ENCODE measurements at places on chromosomes 12 and 14.

GRCh38 chr12:101854747-101855146, 22.6 kb upstream of the DRAM1 start:
- DNase-seq: no peak

- DNase-seq: no peak
These were observed 1126.1 kb downstream of the TMEM121 start for GRCh38 chr14:106652494-106652893.

DNA sequence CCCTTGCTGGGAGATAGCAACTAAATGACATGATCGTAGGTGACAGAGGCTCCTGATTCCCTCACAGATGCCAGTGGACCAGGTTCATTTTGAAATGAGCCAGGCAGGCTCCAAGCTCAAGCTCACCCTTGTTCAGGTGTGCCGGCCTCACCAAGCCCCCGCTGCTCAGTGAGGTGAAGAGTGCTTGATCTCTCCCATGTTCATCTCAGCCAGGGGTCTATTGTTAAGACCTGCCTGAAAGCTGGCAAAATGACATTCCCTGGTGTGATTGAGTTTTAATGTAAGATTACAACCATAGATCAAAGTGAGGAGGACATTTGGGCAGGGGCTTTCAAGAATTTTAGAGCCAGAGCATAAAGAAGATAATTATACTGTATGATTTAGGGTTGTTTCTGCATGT, 497.9 kb downstream of the EGLN3 start:
- no peak for DNase-seq

DNA sequence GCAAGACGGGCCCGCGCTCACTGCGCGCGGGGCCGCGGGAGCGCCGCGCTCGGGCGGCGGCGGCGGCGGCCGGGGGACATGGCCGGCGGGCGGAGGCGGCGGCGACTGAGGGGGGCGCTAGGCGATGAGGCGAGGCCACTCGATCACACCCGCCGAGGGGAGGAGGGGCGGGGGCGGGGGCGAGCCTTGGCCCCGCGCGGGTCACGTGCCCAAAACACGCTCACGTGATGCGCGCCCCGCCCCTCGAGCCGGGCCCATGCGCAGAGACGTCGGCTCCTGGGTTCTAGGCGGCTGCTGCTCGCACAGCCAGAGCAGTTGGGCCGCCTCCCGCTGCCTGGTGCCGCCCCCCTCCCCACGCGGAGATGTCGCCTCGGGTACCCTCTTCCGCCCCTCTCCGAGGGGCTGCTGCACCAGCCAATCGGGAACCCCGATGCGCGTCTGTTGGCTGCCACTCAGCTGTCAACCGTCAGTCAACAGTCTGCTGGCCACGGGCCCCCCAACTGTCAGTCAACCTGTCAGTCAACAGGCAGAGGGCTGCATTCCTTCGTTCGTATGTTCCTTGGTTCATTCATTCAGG, at the start of gene SPPL3:
SPPL3 (minus strand) TSS at position 162 of the 577 bp plus-strand sequence. CDS start 491 bp downstream, outside the sequence.
- peak; percentile 98 for DNase-seq

GRCh38 chr12:100733817-100734593, 60.6 kb upstream of the ANO4 start:
- no peak for DNase-seq

DNA sequence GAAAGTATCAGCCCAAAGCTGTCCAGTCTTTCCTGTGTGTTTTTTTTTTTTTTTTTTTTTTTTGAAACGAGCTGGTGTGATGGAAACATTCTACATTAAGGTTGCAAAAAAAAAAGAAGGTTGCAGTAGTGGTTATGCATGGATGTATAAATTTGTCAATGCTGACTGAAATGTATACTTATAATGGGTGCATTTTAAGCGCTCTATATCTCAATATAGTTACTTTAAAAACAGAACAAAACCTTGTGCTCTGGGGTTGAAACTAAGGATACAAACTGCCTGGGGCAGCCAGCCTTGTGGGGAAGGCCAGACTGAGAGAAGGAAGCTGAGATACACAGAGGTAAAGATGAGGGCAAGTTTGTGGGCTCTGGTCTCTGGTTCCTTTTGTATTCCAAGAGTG, 87.3 kb upstream of the RMST start:
- no peak for DNase-seq

GRCh38 chr12:31370531-31371255, 44.7 kb upstream of the SINHCAF start:
- DNase-seq: no peak

DNA sequence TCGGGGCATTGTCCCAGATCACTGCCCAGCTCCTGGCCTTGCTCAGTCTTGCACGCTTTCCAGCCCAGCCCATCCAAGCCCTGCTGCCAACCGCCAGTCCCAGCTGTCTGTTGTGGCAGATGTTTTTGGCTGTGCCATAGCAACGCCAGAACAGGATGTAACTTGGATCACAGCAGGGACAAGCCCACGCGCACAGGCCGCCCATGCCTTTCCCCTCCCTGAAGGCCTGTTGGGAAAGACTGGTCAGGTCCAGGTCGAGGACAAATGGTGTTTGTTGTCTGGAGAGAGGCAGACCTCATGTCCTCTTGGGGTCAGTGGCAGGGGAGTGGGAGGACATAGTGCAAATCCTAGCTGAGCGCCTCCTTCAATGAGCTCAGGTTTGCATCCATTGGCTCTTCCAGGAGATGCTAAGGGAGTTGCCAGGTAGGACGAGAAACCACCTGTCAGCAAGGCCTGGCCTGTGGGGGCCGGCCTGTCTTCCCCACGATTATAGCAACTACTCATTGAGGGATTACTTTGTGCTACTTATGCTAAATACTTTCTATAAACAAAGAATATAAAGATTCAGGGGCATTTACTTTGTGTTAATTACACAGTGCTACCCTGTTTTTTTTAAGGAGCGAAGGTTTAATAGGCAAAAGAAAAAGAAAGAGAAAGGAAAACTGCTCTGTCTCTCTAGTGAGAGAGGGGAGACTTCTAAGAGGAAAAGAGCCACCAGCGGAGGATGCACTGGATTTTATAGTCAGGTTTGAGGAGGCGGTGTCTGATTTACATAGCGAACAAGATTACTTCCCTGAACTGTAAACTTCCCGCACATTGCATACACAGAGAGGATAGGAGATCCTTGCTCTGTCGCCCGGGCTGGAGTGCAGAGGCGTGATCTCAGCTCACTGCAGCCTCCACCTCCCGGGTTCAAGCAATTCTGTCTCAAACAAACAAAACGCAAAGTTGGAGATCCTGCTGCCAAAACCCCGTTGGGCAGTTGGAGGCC, 42.8 kb upstream of the CORO1C start:
- DNase-seq: no peak

DNA sequence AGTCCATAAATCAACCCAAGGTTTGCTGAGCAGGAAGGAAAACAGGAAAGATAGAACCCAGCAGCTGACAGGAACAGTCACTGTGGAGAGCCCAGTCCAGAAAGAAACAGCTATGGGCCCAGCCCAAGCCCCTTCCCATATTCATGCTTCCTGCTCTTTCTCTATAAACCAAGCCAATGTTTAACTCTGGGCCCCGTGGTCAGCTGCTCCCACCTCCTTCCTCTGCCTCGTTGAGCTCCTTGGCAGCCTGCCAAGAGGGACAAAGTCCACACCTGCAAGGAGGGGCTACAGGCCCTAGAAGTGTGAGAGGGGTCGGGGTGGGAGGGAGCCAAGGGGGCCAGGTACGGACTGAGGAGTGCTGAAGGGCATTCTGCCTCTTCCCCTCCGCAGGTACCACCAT, 10.0 kb downstream of the SLC6A13 start:
- DNase-seq: no peak

DNA sequence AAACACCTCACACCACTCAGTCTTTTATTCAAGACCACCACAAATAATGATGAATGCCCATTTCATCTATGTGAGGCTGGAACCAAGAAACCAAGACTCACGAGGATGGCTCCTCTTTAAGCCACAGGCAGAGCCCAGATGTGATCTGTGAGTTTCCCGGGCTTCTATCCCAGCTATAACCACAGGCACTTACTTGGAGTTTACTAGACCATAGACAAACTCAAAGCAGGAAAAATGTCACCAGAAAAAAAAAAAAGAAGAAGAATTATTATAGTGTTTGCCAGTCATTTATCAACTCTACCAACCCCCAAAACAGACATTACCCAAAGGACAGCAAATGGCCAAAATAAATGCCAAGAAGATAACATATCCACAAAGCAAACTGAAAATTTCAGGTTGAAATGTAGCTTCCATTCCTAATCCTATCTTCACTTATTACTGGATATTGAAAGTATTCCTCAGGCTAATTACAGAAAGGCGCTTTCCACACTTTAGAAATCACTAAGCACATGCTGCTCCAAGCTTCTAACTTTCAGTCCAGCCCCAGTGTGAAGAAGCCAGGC, 44.7 kb downstream of the ZFYVE1 start:
- no peak for DNase-seq

DNA sequence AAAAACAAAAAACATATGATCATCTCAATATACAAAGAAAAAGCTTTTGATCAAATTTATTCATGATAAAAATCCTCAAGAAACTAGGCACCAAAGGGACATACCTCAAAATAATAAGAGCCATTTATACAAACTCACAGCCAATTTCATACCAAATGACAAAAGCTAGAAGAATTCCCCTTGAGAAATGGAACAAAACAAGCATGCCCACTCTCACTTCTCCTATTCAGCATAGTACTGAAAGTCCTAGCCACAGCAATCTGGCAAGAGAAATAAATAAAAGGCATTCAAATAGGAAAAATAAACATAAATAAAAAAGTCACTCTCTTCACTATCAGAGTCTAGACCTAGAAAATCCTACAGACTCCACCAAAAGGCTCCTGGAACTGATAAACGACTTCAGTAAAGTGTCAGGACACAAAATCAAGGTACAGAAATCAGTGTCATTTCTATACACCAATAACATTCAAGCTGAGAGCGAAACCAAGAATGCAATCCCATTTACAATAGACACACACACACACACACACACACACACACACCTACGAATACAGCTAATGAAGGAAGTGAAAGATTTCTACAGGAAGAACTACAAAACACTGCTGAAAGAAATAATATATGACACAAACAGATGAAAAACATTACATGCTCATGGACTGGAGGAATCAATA, 1486.2 kb upstream of the SEL1L start:
- DNase-seq: no peak

- DNase-seq: no peak
These were observed 9.9 kb upstream of the TAS2R30 start for GRCh38 chr12:11144297-11144696.

DNA sequence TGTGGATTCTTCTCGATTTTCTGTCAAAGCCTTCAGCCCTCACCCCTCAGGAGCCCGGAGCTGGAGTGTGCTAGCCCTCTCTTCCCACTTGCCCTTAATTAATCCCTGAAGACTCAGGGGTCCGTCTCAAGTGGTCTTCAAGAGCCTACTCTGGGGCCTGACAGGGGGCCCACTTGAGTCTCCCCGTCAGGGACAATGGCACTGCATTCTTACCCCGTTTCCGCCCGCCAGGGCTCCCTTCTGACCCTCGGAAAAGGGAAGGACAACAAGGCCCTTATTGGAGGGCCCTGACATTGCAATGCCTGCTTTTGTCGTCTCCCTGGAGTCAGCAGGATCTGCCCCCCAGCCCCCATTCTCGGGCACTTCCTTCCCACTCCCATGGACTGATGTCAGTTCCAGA, 34.4 kb downstream of the TBX3 start:
- DNase-seq: no peak

GRCh38 chr12:26798023-26798422, 35.0 kb downstream of the ITPR2 start:
- no peak for DNase-seq

GRCh38 chr12:40106202-40106533, 287 bp upstream of the SLC2A13 start:
- no peak for DNase-seq

DNA sequence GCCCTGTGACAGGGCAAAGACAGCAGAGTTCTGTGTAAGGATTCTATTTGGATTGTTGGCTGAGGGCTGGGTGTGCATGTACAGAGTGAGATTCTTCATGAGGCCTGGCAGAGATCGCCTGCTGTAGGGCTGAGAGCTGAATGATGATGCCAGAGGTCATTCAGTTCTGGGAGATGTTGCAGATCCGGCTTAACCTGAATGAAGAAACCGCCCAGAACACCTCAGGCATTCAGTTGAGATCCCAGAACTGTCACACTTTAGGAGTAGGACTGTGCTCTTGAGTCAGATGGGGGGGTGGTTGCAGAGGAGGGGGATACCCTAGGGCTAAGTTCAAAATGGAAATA, 5.8 kb upstream of the EVL start:
- DNase-seq: no peak

DNA sequence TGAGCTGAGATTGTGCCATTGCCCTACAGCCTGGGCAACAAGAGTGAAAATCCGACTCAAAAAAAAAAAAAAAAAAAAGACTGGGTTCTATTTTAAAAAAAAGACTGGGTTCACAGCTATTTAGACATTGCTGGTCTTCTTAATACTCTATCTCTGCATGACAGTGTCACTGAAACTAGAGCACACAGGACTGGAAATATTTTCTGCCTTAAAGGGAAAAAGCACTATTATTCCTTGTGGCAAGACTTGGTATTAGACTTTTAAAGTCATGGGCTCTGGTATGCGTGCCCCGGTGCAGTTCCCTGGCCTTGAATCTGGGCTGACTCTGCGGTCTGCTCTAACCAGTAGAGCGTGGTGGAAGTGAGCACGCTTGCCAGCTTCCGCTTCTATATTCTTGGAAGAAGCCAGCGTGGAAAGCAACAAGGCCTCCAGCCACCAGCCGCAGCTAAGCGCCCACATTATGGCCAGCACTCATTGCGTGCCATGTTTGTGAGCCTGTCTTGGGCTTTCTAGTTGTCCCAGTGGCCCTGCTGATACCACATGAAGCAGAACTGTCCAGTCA, 31.3 kb downstream of the PRKAB1 start:
- DNase-seq: no peak

DNA sequence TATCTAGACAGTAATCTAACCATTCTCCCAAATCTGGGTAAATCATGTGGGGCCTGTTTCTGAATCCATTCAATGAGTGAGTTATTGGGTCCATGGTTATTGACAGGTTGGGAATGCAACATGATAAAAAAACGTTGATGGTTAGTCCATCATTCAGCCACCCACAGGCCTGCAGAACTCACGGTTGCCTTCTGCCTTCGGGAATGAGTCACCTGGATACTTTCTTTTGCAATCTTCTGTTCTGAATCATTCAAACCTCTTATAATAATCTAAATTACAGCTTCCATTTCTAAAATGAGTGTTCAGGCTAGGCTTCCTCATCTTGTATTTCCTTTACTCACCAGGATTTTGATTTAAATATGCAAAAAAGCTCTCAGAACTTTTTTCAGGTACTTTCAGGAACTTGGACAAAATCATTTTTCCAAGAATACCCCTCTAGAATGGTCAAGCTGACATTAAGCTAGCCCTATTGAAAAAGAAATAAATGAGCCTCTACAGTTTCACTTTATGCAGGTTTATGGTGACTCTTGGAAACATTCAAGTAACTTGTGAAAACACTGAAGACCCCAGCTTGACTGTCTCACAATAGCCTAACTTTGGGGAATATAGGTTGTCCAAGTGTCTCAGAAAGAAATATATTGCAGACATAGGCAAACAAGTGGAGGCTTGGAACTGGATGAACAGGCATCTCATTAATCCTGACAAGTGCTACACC, 94.4 kb downstream of the KCNK10 start:
- no peak for DNase-seq

DNA sequence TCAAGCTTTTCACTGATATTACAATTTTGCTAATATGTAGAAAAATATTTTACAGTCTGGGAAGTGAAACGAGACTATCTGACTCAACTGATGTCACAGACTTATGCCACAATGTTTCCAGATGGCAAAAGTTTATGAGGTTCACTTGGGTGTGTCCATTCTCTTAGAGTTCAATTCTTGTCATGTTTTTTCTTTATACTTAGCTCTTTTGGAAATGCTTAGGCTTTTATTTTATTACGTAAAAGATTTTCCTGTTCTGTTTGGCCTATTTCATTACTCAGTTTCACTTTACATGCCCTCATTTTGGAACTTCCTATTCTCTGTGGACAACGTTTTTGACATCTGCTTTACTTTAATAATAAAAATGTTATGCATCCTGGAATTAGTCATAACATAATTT, 2.1 kb upstream of the PDZRN4 start:
- DNase-seq: no peak

Data from activated effector memory CD4-positive, alpha-beta T cell treated with anti-CD3 and anti-CD28 coated beads, Interleukin-2, amount 50 U/mL, for 16 hours (primary cell).